ENCODE measurements at places on chromosomes 13 and 19.

GRCh38 chr13:102131246-102131645 lies 270.6 kb downstream of the FGF14 start:
- DNase-seq, result no peak

GRCh38 chr13:35468195-35468594 lies 8.3 kb downstream of the MAB21L1 start:
- no peak for DNase-seq

DNA sequence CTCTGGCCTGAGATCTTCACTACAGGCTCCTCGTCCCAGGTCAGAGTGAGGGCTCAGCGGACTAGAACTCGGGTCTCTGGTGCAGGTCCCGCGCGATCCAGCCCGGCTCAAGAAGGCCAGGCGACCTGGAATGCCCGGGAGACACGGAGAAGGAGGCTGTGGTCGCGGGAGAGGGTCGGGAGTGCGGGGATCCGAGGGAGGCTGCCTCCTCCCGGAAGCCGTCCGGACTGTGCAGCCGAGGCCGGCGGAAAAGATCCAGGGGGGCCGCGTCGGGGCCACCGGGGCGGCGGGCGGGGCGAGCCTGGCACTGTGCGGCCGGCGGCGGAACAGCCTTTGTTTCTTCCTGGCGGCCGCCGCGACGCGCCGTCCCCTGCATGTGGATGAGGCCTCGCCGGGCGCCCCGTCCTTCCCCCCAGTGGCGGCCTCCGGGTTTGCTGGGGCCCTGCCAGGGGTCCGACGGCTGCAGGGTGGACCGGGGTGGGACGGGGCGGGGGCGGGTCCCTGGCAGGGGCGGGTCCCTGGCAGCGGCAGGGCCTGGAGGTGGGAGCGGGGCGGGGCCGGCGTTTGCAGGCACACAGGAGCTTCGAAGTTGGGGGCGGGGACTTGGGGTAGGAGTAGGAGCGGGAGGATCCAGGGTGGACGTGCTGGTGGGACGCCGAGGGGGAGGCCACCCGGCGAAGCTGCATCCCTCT lies 1.0 kb upstream of the SLC7A10 start:
- no peak for DNase-seq

- no peak for DNase-seq
Observed at GRCh38 chr19:3671680-3672574, 28.3 kb downstream of the PIP5K1C start.

DNA sequence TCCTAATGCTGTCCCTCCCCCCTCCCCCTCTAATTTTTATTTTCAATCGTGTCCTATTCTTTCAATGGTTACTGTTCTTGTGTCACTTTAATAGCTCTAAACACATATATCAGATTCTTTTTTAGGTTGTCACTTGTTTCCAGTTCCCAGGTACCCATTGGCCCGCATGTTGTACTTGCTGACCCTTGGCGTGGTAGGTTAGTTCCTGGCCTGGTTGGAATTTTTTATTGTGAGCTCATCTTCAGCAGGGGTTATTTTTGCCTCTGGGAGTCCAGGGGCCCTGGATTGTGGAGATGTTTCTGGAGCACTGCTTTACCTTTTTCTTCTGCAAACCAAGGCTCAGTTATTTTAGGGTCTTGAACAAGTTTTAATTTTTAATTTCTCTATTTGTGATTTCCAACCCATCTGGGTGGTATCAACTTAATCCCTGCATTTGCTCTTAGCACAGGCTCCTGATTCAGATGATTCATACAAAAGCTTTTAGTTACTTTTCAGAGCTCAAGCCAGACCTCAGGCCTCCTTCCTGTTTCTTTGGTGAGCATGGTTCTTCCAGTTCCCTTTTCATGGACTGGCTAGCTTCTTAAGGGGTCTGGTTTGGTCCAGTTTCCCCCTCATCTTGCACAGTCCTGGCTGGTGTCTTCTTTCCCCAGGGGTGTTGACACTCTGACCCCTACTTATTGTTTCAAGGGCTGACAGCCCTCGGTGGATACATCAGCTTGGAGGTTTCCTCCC lies 220.5 kb downstream of the TM9SF2 start:
- DNase-seq, result no peak

GRCh38 chr19:11814700-11815035 lies 595 bp downstream of the ZNF440 start:
- DNase-seq, result no peak

DNA sequence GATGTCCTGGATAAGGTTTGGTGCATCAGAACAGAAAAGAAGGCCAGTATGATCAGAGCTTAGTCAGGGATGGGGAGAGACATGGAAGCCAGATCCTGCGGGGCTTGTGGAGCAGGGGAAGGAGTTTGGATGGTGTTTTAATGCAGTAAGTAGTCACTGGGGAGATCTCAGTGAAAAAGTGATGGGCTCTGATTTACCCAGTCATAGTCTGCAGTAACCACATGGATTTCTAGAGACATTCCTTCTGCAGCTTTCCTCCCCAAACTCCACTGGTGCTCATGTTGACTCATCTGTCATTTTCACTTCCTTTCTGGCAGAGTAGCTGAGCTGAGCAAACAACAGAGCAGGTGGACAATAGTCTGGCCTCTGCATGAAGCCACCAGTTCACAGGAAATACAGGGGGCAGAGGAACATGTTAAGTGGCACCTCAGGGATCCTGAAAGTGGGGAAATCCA lies 144.1 kb downstream of the DPF1 start:
- peak; percentile 38 for DNase-seq

GRCh38 chr13:53020764-53021335 lies 7.8 kb upstream of the OLFM4 start:
- no peak for DNase-seq

GRCh38 chr19:10364644-10365043 lies 15.7 kb downstream of the TYK2 start:
- no peak for DNase-seq

GRCh38 chr13:90732049-90732448 lies 615.4 kb upstream of the MIR17HG start:
- DNase-seq, result no peak

DNA sequence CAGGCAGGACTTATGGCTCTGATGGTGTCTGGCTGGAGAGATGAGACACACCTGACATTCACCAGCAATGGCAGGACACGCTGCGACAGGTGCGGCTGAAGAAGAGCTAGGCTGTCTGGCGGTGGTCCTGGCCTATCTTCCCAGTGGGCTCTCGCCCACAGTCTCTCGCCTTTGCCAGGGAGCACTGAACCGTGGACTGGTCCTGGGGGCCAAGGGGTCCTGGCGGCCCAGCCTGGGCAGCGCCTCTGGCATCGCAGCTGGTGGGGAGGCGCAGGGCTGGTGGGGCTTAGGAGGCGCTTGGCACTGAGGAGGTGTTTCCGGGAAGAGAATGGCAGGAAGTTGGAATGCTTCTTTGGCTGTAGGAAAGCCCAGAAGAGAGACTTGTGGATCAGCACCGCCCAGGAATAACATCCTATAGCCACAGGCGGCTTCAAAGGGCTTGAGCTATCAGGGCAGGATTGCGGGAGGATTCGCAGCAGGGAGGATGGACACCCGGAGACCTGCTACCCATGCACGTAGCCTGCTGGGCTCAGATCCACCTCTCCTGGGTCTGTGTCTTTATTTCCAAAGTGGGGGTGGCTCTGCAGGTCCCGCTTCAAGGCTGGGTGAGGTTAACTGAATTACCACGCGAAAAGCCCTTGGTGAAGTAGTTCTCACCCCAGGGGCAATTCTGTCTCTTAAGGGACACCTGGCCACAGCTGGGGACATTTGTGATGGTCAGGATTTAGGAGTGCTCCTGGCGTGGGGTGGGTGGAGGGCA lies 14.6 kb downstream of the KDM4B start:
- DNase-seq, result no peak

DNA sequence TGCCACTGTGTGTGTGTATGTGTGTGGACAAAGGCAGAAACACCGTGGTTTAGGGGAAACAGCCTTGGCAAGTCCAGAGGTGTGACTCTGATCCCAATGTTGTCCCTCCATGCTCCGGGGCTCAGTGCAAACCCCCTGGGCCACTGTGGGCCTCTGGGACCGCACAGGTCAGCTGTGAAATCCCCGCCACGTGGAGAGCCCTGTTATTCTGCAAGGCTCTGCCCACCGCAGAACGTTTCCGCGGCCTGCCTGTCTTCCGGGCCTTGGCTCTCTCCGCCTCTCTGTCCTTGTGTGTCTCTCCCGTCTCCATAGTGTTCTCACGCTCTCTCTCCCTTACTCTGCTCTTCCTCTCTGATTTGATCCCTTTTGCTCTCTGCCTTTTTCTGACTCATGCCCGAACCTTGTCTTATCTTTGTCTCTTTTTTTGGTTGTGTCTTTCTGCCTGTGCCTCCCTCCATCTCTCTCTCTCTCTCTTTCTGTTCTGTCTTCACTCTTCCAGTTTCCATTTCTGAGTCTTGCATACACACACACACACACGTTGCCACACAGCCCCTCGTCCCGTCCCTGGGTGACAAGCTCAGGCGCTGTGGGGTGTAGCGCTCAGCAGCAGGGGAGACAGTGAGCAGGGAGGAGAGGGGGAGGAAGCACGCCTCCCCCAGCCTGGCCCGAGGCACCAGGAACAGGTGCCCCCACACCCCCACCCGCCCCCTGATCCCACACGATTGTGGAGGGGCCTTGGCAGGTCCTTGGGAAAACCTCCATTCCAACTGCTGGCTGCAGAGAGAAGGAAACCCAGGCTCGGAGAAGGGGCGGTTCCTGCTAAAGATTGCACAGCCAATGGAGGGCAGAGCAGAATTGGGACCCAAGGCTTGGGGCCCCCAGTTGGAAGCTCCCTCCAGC lies 3.0 kb downstream of the TTYH1 start:
- no peak for DNase-seq

- peak; percentile 86 for DNase-seq
Observed at GRCh38 chr19:10292206-10292788, 2.5 kb downstream of the ICAM5 start.

GRCh38 chr19:43498233-43498842 lies 6.2 kb downstream of the PHLDB3 start:
- no peak for DNase-seq

DNA sequence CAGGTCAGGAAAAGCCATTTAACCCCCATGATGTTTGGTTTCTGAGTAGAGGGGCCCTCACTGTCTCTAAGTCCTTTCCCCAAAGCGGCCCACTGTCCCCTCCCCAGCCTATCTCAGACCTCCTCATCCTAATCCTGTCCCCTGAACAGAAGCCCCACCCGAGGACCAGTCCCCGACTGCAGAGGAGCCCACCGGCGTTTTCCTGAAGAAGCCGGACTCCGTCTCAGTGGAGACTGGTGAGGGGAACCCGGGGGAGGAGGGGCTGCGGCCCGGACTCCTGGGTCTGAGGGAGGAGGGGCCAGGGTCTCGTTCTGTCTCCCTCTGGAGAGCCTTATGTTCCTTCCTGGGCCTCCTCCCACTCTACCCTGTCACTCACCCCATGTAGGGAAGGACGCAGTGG lies 2.9 kb downstream of the MYBPC2 start:
- DNase-seq, result no peak

DNA sequence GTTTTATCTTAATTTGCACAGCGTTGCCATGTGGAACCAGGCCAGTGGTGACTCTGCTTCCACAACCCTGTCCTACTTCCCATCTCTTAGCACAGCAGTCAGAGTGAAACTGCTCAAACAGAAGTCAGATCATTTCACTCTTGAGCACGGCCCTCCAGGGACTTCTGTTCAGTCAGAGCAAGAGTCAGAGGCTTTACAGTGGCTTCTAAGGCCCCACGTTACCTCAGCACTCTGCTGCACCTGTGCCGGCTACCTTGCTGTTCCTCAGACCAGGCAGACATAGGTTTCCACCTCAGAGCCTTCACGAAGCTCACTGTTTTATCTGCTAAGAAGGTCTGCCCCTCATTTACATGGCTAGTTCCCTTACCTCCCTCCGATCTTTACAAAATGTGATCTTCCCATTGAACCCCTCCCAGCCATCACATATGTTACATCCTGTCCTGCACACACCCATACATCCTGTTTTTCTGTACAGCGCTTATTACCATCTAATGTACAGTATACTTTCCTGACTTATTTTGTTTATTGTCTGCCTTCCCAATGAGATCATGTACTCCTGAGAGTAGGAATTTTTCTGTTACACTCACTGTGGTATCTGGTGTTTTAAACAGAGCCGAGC lies 41.6 kb downstream of the TM9SF2 start:
- peak; percentile 76 for DNase-seq

DNA sequence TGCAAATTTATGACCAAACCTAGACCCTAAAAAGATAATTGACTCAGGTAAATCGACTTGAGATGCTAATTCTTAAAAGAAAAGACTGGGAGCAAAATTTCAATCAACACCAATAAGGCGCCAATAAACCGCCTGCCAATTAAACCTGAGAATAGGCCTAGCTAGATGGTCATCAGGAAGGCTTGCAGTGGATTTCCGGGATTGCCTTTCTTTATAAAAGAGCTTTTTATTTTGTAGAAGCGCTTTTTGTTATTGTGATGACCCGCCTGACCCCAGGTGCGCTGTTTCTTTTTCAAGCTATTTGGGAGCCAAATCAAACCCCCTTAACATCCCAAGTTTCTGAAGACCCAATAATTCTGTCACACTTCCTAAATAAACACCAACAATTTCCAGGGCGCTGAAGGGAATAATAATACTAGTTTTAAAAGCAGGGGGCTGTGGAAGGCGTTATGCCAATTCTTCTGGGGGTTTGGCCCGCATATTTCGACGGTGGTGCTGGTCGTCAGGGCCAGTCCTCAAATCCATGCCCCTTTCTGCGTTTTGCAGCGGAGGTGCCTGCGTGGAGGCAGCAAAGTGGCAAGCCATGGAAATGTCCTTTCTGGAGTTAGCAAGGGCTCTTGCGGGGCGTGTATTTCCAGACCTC lies 2.9 kb upstream of the ZIC5 start:
- no peak for DNase-seq

GRCh38 chr19:10037809-10038208 lies 24.5 kb downstream of the RDH8 start:
- no peak for DNase-seq
